ENCODE measurements at places on chromosomes 7 and 10.

GRCh38 chr7:137628216-137628615, 218.6 kb downstream of the DGKI start:
- DNase-seq = no peak

DNA sequence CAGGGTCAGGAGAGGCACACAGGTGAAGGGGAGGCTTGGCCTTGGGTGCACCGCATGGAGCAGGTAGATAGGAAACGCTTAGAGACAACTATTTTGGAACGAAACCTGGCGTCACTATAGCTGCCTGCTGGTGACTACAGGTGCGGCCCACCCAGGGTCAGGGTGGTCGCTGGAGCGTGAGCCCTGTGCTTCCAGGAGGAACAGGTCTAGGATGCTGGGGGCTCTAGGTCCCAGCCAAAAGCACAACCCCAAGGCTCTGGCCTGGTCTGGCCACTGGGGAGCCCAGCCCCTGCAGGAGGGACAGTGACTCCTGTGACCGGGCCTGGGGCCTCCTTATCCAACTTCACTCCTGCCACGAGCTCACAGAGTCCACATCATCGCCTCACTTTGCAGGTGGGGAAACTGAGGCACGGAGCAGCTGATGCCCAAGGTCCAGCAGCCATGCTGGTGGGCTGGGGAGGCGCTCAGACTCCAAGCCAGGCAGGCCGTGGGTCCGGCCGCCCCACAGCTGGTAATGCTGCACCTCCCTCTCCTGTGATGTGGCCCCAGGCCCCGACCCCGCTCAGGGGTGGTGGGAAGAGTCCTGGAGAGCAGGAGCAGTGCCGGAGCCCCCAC, 9.0 kb downstream of the LFNG start:
- DNase-seq = no peak

GRCh38 chr7:16348251-16348650, 73.1 kb downstream of the CRPPA start:
- no peak for DNase-seq

DNA sequence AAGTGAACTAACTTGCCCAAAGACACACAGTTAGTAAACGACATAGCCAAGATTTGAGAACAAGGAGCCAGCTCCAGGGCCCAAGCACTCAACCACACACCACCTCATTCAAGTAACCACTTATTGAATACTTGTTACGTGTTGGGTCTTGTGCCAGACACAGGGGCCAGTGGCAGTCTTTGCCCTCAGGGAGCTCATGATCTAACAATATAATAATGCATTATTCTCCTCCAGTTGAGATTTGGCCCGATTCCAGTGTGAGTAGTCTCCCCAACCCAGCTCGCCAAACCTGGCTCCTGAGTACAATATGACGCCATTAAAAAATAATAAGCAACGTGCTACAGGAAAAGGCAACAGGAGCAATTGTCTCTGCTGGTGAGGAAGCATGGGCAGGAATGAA, 14.4 kb upstream of the STK17A start:
- no peak for DNase-seq

DNA sequence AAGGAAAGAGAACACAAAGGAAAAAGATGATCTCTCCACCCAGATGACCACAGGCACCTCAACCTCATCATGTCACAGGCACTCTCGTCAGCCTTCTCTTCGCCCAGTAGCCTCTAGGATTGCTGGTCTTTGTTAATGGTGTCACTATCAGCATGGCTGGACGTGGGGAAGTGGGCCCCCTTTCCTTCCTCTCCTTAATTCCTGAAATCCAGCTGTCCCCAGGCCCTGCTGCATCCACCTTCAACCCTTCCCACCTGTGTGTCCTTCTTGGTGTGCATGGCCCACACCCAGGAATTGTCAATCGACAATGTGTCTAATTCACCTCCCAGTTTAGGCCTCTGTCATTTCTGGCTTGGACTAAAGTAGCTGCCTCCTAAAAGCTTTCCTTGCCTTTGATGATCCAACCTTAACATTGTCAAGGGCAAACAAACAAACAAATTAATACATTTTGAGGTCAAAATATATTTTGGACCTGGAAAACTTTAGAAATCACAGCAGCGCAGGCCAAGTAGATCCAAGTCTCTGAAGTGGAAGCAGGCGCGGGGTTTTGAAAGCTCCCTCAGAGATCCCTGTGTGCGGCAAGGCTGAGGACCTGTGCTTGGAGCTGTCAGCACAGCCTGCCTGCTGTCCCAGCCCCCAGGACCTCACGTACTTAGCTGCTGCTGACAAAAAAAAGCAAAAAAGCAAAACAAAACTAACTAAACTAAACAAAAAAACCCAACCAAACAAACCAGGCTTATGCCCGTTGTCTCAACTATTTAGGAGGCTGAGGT, 193.3 kb upstream of the LYZL2 start:
- DNase-seq = no peak

GRCh38 chr7:157526913-157527634, 190.3 kb downstream of the DNAJB6 start:
- no peak for DNase-seq

GRCh38 chr10:74677951-74678350, 148.4 kb upstream of the KAT6B start:
- DNase-seq = no peak

- DNase-seq = no peak
Observed at GRCh38 chr7:130893441-130893894, 159.5 kb upstream of the KLF14 start.

- DNase-seq = no peak
Observed at GRCh38 chr10:3226960-3227744, 54.6 kb upstream of the PITRM1 start.

DNA sequence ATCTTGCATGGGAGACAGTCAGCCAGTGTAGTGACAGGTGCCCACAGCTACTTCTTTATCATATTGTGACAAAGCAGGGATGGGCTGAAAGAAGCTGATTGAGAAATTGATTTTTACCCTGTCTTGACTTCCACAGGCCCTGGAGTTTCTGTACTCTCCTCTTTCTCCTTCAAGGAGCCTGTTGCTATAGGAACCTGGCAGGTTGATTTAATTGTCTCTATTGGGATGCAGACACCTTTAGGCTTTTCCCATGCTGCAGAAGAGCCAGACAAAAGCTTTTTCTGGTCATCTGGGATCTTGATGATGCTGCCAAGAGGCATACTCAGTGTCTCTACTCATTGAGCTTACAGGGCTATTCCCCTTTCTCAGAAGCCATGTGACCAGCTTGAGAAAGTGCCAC, 754.8 kb downstream of the KCNMA1 start:
- no peak for DNase-seq

GRCh38 chr7:152502813-152503790, 67.3 kb upstream of the KMT2C start:
- no peak for DNase-seq

DNA sequence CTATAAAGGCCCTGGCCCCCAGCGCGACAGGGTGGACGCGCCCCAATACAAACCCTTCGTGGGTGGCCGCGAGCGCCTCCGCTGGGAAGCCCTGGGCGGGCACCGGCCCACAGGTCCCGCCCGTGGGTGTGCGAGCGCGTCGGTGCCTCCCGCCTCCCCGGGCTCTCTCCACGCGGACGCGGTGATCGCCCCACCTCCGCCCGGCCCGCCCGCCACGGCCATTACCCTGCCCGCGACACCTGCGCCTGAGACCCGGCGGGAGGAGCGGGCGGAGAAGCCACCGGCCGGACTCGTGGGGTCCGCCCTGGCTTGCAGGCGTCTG, 81.2 kb downstream of the PAX2 start:
- DNase-seq = no peak
